Stimulated activated CD4-positive, alpha-beta T cell treated with anti-CD3 and anti-CD28 coated beads, Interleukin-12 subunit alpha, Interleukin-12 subunit beta, amount 100 ng/mL, for 48 hours (primary cell): ENCODE measurements at places on chromosomes 2 and 18.

DNA sequence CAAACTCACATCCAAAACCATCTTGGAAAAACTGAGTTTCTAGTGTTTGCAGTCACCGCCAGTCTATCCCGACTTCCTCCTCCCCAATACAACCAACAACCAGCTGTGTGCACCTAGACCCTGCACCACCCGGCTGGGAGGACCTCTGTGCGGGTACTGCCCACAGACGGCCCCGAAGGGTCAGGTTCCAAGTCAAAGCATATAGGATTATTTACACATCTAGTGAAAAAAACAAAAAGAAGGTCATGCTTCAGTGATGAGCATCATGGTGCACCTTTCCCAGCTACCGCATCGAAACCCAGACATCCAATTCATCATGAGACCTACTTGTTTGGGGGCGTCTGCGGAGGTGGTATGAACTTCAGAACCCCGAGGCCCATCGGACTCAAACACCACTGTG lies 124.8 kb downstream of the ZNF516 start:
- DNase-seq, result no peak

GRCh38 chr2:3413697-3414096 lies 34.2 kb downstream of the TRAPPC12 start:
- no peak for DNase-seq

DNA sequence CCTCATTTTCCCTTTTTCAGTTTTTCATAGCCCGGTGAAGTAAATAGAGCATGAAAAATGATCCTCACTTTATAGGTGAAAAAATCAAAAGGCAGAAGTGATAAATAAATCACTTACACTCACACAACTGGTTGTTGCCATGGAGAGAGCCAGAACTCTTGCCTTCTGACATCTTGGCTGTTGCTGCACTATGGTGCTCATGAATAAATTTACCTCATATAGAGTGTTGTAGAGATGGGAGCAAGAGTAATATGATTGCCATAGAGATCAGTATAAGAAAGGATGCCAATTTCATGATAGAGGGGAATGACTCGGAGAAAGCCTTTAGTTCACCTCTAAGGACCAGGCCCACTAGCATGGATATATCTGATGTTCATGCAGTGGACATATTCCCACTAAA lies 82.5 kb upstream of the TMEM178A start:
- DNase-seq, result no peak

- no peak for DNase-seq
Observed at GRCh38 chr2:142130111-142131009, 456 bp downstream of the LRP1B start.

GRCh38 chr18:8910843-8911242 lies 191.7 kb upstream of the NDUFV2 start:
- no peak for DNase-seq

DNA sequence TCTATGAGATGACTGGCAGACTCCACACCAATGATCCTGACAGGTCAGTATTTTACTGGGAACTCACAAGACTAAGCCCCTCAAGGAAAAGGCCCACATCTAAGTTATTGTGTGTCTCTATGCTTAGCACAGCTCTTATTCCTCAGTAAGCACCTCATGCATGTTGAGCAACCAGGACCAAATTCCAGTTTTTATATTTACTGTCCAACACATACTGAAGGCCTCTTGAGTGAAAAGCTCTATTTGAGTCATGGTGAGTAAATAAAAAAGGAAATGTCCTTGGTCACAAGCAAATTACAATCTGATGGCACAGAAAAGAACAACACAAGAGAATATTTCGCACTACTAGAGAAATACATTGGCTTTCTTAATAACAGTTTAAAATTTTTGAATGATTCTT lies 87.9 kb upstream of the ETAA1 start:
- DNase-seq, result no peak

DNA sequence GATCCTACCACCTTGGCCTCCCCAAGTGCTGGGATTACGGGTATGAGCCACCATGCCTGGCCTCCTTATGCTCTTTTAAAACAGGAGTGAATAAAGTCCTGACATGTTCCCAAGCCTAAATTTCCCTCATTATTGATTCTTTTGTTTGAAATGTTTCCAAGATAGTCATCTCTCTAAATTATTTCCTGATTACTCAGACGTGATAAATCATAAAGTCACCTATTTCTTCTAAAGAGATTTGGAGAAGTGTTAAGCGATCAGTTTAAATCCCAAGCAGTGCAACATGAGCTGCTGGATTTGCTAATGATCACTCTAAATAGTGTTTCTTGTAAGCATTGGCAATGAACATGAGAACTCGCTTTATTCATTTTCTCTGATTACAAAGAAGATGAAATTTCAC lies 51.8 kb downstream of the PMAIP1 start:
- no peak for DNase-seq

- no peak for DNase-seq
Observed at GRCh38 chr2:120933693-120934573, 198.3 kb downstream of the GLI2 start.

DNA sequence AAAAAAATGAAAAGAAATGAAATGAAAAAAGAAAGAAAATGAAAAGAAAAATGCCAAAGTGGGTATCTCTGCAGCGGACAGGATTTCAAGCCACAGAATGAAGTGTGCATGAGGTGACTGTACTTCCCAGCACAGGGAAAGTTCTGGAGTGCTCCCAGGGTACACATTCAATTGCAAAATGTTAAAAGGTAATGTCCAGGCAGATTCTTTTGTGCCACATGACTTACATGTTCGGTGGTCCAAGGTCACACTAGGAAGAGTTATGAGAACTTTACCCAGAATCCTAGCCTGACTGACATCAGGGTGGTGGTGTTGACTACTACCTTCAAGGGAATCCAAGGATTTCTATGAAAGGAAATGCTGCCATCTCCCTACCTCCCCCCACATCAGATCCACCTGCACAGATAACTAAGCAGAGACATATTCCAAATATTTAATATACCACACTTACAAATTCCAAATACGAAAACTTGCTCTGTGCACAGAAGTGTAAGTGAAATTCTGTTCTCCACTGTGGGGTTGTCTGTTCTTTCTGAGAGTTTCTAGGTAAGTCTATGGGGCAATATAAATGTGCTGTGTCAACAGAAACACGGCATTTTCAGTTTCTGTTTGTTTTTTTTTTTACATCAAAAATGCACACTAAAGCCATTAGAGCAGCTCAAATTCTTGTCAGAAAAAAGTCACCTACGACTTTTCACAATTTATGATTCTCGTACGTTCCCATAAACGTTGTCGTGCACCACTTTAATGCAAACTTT lies 56.6 kb downstream of the CABYR start:
- DNase-seq, result no peak

- no peak for DNase-seq
Observed at GRCh38 chr2:200428961-200429665, 80.8 kb downstream of the KCTD18 start.

GRCh38 chr2:102094917-102095316 lies 47.6 kb upstream of the IL1R1 start:
- DNase-seq, result no peak

DNA sequence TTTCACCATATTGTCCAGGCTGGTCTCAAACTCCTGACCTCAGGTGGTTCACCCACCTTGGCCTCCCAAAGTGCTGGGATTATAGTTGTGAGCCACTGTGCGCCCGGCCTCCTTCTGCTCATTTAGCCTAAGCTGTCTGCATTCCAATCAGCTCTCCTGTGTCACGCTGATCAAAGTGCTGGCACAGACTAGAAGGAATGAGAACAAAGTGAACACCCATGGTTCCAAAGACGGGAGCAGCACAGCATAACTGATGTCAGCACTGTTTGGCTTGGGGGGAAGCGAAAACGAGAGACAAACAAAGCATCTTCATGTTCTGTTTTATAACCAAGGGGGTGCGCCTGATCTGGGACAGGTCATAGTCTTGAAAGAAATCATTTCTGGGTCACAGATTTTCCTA lies 43.3 kb downstream of the DIPK1C start:
- DNase-seq, result no peak
